H4 (cell line): ENCODE measurements at places on chromosomes 12 and 14.
A peak's percentile ranks its signal among the peaks of the same experiment; 100 is the strongest.

GRCh38 chr12:57815177-57816000, 3.1 kb downstream of the AVIL start:
- no peak for DNase-seq

DNA sequence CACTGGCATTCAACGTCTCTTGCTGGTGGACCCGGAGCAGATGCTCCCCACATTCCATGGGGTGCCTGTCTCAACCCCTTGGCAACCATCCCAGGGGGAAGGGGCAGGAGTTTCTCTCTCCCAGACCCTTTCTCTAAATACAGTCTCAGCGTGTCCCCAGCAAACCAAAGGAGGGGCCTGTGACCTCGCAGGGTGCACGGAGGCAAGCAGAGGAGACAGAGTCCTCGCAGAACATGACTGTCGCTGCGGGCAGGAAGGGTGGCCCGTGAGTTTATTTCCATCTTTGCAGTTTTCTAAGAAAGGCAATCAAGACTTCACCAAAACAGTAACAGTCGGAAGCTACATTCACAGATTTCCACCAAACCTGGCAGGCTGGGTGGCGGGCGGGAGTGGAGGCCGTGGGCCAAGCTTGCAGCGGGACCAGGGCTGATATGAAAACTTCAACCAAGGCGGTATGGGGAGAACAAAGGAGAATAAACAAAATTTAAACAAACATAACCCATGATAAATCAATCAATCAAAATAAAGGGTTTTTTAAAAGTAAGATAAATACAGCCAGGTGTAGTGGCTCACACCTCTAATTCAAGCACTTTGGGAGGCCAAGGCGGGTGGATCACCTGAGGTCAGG, 18.6 kb downstream of the BRF1 start:
- DNase-seq: no peak

- no peak for DNase-seq
Measured at GRCh38 chr14:102018251-102018650, 53.9 kb downstream of the DYNC1H1 start.

- no peak for DNase-seq
Measured at GRCh38 chr14:48714366-48714765, 871.8 kb downstream of the RPS29 start.

- no peak for DNase-seq
Measured at GRCh38 chr12:1184402-1184801, 193.4 kb downstream of the ERC1 start.

DNA sequence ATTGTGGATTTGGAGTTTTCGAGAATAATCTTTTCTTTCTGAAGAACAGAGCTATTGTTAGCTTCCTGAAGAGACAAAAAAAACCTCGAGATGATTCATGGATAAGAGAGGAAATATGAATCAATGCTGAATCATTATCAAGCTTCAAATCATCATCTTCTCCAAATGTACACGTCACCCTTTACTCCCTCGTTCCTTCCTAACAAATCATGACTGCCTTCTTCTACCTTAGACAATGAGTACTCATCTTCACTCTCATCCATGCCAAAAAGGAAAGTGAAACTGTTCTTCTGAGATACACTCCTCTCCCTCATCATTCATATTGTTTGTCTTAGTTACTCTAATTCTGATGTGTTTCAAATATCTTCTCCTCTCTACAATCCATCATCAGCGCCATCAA, 1115.8 kb upstream of the ATXN7L3B start:
- DNase-seq: no peak

DNA sequence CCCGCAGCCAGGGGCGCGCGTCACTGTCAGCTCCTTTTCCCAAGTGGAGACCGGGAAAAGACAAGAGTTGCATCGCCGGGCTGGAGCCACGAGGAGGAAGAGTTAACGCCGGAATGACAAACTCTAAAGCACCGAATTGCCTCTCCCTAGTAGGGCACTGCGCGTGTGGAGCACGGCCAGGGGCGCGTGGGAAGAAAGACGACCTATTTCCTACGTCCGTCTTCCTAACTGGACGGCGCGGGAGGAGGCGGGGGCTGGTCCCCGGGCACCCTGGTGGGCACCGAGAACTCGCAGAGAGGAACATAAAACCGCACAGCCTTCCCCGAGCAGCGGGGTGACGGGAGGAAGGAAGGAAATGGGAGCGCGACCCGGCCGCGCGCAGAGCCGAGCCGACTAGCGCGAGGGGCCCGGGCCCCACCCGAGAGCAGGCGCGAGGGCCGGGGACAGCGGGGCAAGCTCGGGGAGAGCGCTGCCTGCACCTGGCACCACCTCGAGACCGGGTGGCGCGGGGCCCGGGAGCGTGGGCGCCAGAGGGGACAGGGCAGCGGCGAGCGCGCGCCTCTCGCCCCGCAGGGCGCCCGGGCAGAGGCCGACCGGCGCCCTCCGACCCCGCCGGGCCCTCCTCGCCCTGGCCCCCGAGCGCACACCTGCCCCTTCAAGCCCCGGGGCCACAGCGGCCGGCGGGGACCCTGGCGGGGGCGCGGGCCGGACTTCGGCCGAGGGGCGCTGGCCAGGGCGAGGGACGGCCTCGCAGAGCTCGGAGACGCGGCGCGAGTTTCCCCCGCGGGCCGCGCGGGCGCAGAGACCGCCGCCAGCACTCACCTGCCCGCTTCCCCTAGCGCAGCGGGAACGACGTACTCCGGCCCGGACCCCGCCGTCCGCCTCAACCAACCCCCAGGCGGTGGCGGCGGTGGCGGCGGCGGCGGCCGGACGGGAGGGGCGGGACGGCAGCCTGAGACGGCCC, at the start of gene SETD3:
Gene SETD3, minus strand, starts transcription at position 954 of the 964 bp plus-strand sequence. CDS start 15,054 bp downstream, outside the sequence.
- peak; percentile 16 for DNase-seq

DNA sequence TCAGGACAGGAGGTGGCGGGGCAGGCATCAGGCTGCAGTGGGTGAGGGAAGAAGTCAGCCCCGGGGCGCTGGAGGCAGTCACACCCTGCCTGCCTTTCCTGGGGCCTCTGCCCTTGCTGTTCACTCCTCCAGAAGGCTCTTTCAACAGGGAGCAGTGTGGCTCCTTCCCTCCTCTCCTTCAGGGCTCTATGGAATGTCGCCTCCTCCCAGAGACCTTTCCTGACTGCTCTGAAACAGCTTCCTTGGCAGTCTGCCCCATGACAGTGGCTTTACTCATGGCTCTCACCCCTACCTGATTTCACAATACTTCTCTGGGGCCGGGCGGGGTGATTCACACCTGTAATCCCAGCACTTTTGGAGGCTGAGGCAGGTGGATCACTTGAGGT, 7.1 kb downstream of the RHOF start:
- peak; percentile 86 for DNase-seq

- DNase-seq: peak; percentile 80
Measured at GRCh38 chr14:60723907-60724618, at the start of gene SIX4. TSS of gene SIX4 (minus strand) at chr14:60724351. CDS start at chr14:60724074, 277 bp downstream.

GRCh38 chr12:112368856-112369255, 13.4 kb downstream of the HECTD4 start:
- no peak for DNase-seq

GRCh38 chr12:6975297-6976032, 4.8 kb downstream of the EMG1 start:
- DNase-seq: no peak

GRCh38 chr14:96594961-96595360, 92.8 kb downstream of the PAPOLA start:
- no peak for DNase-seq

GRCh38 chr12:56119361-56119796, 1.3 kb downstream of the ZC3H10 start:
- peak; percentile 91 for DNase-seq

DNA sequence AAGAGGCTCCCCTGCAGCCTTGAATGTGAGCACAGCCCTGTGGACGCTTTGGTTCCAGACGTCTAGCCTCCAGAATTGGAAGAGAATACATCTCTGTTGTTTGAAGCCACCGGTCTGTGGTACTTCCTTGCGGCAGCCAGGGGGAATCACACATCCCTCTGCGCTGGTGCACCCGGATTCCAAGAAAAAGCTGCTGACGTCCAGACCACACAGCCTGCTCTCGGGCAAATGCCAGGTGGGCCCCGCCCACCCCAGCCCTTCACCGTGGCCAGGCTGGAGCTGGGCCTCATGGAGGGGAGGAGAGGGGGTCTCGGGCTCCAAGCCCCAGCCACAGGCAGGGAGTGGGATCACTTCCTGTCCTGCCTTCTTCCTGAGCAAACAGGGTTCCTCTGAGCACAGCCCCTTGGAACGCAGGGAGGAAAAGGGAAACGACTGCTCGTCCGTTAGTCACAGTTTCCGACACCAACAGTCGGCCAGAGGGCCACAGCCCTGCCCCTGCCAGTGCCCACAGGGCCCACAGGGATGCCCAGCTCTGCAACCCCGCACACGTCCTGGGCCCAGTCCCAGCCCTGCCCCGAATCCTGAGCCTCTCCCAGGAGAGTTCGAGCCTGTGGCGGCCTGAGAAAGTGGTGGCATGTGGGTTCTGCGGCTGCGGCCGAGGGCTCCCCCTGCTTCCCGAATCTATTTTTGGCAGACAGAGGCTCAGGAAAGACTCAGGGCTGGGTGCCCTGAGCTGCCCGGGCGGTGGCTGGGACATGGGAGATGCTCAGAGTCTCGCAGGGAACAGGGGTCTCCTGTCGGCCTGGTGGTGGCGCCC, 85.3 kb downstream of the RFLNA start:
- DNase-seq: peak; percentile 76

DNA sequence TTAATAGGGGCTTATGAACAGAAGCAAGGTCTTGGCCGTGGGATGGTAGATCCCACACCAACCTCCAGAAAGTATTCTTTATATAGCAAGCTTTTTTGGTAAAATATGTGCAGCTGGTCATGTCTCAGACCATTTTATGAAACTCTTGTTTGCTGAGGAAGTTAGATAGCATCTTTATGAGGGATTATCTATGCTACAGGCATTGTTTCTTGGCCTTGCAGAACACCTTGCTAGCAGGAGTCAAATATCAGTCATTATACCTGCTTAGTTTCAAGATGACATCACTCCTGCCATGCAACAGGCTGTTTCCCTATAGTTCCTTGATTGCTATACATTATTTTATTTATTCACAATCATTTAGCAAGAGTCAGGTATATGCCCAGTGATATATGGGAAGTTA, 84.8 kb upstream of the LRFN5 start:
- no peak for DNase-seq

- no peak for DNase-seq
Measured at GRCh38 chr12:77072833-77073495, 7.6 kb upstream of the E2F7 start.

DNA sequence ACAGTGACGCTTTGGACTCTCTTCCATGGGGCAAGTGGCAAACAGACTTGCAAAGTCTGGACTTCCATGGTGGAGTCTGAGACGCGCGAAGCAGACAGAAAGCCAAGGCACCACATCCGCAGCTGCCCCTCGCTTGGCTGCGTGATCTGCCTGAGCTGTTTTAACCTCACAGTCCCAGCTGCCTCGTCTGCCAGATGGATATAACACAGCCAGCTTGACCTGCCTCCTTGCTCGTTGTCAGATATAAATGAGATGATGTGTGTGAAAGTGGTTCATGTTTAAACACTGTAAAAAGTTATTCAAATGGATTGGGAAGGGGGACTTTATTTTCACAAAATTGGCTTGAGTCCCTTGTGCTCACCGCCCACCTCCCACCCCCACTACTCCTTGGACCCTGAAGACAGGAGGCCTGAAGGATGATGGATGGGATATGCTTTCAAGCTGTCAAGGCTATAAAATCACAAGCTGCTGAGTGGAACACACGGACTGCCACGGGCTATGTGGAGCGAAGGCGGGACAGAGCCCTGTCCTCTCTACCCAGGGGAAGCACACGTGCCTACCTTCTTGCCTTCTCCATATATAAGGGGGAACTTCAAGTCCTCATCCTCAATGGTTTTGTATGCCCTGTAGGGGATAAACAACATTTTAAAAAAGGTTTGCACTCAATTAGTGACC, 226.9 kb downstream of the MON2 start:
- DNase-seq: no peak

DNA sequence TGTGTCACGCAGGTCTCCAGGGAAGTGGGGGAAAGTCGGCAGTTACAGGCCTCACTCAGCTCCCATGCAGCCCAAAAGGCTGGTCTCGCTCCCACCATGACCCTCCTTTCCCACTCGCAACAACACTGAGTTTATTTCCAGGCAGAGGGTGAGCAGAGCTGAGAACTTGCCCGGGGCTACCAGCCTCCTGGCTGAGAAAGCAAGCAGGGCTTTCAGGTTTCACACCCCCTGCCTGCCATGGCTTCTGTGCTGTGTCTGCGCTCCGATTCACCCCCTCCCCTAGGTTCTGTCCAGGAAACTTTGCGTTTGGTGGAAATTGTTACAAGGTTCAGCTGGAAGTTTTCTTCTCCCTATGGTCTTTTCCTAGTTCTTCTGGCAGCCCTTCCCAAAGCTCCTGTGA, 17.1 kb downstream of the OR10G2 start:
- no peak for DNase-seq

DNA sequence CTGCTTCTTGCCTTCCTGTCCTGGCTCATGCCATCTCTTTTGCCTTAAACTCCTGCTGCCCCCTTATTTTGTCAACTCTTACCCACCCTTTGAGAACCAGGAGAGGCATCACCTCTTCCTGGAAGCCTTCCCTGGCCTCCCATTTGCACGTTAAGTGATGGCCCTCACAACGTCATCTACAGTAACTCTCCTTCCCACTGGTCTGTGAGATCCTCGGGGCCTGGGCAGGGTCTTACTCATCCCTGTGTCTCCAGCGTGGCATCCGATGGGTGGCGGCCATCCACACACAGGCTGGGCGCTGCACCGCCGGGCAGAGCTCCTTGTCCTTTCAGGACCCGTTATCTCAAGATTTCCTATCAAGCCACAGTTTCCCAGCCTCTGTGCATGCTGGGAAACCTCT, 16.8 kb upstream of the CACNA2D4 start:
- DNase-seq: no peak

DNA sequence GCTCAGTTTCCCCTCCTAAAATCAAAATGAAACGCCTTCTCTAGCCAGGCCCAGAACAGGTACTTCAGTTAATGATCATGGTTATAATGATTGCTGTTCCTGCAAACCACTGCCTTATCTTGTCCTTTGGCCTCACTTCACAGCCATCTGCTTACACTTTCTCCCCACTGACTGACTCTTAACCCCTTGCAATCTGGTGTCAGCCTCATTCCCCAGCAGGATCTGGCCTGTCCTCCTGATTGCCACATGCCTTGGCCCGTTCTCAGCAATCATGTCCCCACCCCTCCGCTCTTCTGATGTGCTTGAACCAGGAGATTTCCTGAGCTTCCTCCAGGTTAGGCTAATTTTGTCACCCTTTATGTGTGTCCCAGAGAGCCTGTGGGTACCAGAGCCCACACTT, 64.5 kb downstream of the KCNA1 start:
- DNase-seq: no peak

- no peak for DNase-seq
Measured at GRCh38 chr14:38994731-38995130, 108.3 kb downstream of the SEC23A start.
